ENCODE measurements at places on chromosomes 6 and 20. TPM values are rescaled to one million over a fixed set of nuclear protein-coding genes. Genes with fewer than 3 reads are reported as not detected.

PI3 gene
- not detected for total RNA-seq

GPX5 gene
- not detected for total RNA-seq

MLIP gene
- total RNA-seq, result 0.74 TPM

NHLRC1 gene
- 3.8 TPM for total RNA-seq

KHDC1L gene
- not detected for total RNA-seq

GABRR1 gene
- 0.67 TPM for total RNA-seq

PRR18 gene
- 0.50 TPM for total RNA-seq

CGA gene
- not detected for total RNA-seq

RPS21 gene
- total RNA-seq, result 1,506 TPM

FAM184A gene
- total RNA-seq, result 0.97 TPM

GRCh38 chr6:25504661-25505060 lies 147.4 kb upstream of the SCGN start:
- H3K4me1 ChIP-seq, result peaks cover 19% of the 10 kb centered on the region

- no peaks in the 10 kb centered on the region for H3K36me3 ChIP-seq
- H3K4me1 ChIP-seq, result no peaks in the 10 kb centered on the region
- DNase-seq, result no peak
- no peaks in the 10 kb centered on the region for H3K27me3 ChIP-seq
- no peak overlapping the region for H3K27ac ChIP-seq
- H3K4me3 ChIP-seq, result no peak overlapping the region
Measured at GRCh38 chr6:53436526-53437303, 88.0 kb upstream of the ELOVL5 start.

GRCh38 chr20:10769700-10770099 lies 95.9 kb upstream of the JAG1 start:
- no peaks in the 10 kb centered on the region for H3K4me1 ChIP-seq
- H3K36me3 ChIP-seq, result no peaks in the 10 kb centered on the region
- peak; percentile 18 for DNase-seq
- no peak overlapping the region for H3K4me3 ChIP-seq

GRCh38 chr6:26383624-26384417 lies 913 bp downstream of the BTN2A2 start:
- H3K4me1 ChIP-seq, result peaks cover 6% of the 10 kb centered on the region

DNA sequence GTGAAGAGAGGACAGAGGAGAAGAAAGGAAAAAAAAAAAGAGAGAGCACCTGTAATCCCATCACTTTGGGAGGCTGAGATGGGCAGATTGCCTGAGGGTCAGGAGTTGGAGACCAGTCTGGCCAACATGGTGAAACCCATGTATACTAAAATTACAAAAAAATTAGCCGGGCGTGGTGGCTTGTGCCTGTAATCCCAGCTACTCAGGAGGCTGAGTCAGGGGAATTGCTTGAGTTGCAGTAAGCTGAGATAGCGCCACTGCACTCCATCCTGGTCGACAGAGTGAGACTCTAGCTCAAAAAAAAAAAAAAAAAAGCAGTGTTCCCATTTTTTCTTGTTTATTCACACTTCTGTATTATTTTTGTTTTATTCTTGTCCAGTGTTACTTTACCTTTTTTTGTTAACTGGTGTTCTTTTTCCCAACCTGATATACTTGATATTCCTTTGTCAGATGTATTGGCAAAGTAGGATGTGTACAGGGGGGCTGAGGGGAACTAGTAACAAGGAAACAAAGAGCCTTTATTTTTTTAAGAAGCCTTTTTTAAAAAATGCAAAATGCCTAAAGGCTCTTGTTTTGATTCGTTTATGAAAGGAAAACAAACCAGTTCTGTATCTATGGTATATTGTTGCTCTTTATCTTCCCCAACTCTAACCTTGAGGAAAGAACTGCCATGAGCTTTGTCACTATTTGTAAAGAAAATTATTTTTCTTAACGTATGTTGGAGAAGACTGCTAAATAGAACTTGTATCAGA lies 22.3 kb downstream of the COL19A1 start:
- no peaks in the 10 kb centered on the region for H3K4me1 ChIP-seq
- DNase-seq, result no peak
- H3K27ac ChIP-seq, result no peak overlapping the region
- no peaks in the 10 kb centered on the region for H3K27me3 ChIP-seq
- H3K36me3 ChIP-seq, result no peaks in the 10 kb centered on the region
- no peak overlapping the region for H3K4me3 ChIP-seq

- H3K4me3 ChIP-seq, result no peak overlapping the region
- no peaks in the 10 kb centered on the region for H3K27me3 ChIP-seq
- no peak overlapping the region for H3K27ac ChIP-seq
- no peak for DNase-seq
- H3K36me3 ChIP-seq, result no peaks in the 10 kb centered on the region
Measured at GRCh38 chr6:109718991-109719390, 27.9 kb downstream of the FIG4 start.

- no peak overlapping the region for H3K4me3 ChIP-seq
- no peaks in the 10 kb centered on the region for H3K27me3 ChIP-seq
- H3K27ac ChIP-seq, result no peak overlapping the region
Measured at GRCh38 chr6:88823998-88824397, 139.4 kb downstream of the RNGTT start.

DNA sequence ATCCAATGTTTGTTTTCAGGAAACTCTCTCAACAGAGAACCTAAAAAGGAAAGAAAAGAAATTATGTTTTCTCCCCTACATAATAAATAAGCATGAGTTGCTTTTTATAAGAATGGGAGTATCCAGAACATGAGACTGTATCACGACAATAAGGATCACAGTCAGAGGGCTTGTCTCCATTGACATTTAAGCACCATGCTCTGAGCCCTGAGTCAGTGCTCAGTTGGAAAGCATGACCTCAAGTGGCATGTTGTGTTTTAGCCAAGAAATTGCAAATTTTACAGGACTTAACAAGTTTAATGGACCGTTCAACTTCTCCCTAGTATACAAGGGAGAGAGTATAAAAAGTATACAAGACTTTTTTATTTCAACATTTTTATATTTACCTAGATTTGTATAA lies 431.6 kb downstream of the GJA1 start:
- DNase-seq, result peak; percentile 36
- H3K27ac ChIP-seq, result no peak overlapping the region
- no peak overlapping the region for H3K4me3 ChIP-seq
- H3K4me1 ChIP-seq, result peaks cover 3% of the 10 kb centered on the region
- H3K36me3 ChIP-seq, result no peaks in the 10 kb centered on the region
- no peaks in the 10 kb centered on the region for H3K27me3 ChIP-seq

- no peaks in the 10 kb centered on the region for H3K4me1 ChIP-seq
- H3K4me3 ChIP-seq, result no peak overlapping the region
- H3K27me3 ChIP-seq, result no peaks in the 10 kb centered on the region
- no peaks in the 10 kb centered on the region for H3K36me3 ChIP-seq
Measured at GRCh38 chr20:55650657-55651360, 354.5 kb downstream of the CBLN4 start.

GRCh38 chr6:70280400-70280853 lies 22.5 kb downstream of the COL9A1 start:
- H3K4me3 ChIP-seq, result no peak overlapping the region
- H3K27ac ChIP-seq, result no peak overlapping the region
- H3K36me3 ChIP-seq, result no peaks in the 10 kb centered on the region
- peaks cover 42% of the 10 kb centered on the region for H3K27me3 ChIP-seq

DNA sequence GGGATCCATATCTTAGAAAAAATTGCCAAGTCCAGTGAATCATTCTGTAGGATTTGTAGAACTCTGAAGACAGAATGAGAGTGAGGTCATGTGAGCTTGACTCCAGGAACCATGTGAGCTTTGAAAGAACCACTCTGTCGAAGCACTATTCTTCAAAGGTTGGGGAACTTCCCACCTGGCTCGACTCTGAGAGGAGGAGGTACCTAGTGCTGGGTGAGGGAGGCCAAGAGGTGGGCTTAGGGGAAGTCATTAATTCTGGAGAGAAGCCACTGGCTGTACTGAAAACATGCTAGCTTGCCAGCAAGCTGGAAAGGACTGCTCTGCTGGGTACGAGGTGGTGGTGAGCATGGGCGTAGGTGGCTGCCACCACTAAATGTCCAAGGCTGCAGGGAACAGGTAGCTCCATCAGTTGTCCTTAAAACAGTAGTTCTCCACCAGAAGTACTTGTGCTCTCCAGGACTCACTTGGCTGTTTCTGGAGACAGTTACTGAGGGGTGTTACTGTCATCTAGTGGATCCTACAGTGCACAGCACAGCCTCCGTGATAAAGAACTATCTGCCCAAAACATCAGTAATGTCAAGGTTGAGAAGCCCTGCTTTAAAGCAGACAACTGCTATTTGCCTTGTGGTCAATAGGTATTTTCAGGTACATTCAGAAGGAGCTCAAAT lies 34.7 kb upstream of the SYNJ2 start:
- H3K27me3 ChIP-seq, result no peaks in the 10 kb centered on the region
- H3K27ac ChIP-seq, result no peak overlapping the region
- no peak overlapping the region for H3K4me3 ChIP-seq
- DNase-seq, result peak; percentile 41
- H3K4me1 ChIP-seq, result no peaks in the 10 kb centered on the region
- peaks cover 17% of the 10 kb centered on the region for H3K36me3 ChIP-seq

- H3K4me1 ChIP-seq, result no peaks in the 10 kb centered on the region
- no peak for DNase-seq
- H3K27ac ChIP-seq, result no peak overlapping the region
- H3K27me3 ChIP-seq, result peaks cover 33% of the 10 kb centered on the region
- H3K4me3 ChIP-seq, result no peak overlapping the region
Measured at GRCh38 chr20:38870733-38871559, 55.3 kb upstream of the FAM83D start.

DNA sequence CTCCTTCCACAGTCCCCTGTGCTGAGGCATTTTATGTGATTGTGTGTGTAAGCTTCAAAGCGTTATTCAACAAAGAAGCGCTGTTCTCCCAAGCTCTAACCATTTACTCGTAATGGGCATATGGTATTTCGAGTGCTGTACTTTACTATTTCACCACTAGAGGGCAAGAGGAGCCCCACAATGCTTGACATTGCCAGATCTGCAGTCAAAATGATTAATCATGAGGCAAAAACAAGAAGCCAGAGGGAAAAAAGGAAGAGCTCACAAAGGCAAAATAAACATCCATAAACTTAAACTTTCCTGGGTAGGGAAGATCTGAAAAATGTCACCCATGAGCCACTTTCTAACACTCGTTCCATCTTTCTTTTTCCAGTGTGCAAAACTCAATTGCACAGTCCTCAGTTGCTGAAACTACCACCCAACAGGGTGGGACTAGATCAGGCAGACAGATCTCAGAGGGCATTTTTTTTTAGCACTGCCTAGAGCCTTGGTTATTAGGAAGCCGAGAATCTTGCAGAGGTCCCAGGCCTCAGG lies 215.0 kb upstream of the PLCB4 start:
- no peaks in the 10 kb centered on the region for H3K27me3 ChIP-seq
- DNase-seq, result peak; percentile 83
- peak overlapping the region; percentile 48 for H3K27ac ChIP-seq
- H3K4me3 ChIP-seq, result peak overlapping the region; percentile 26
- H3K4me1 ChIP-seq, result peaks cover 17% of the 10 kb centered on the region

- H3K27ac ChIP-seq, result no peak overlapping the region
- no peak overlapping the region for H3K4me3 ChIP-seq
- no peaks in the 10 kb centered on the region for H3K36me3 ChIP-seq
- H3K4me1 ChIP-seq, result peaks cover 28% of the 10 kb centered on the region
- no peaks in the 10 kb centered on the region for H3K27me3 ChIP-seq
Measured at GRCh38 chr6:123480986-123481385, 155.8 kb downstream of the TRDN start.

DNA sequence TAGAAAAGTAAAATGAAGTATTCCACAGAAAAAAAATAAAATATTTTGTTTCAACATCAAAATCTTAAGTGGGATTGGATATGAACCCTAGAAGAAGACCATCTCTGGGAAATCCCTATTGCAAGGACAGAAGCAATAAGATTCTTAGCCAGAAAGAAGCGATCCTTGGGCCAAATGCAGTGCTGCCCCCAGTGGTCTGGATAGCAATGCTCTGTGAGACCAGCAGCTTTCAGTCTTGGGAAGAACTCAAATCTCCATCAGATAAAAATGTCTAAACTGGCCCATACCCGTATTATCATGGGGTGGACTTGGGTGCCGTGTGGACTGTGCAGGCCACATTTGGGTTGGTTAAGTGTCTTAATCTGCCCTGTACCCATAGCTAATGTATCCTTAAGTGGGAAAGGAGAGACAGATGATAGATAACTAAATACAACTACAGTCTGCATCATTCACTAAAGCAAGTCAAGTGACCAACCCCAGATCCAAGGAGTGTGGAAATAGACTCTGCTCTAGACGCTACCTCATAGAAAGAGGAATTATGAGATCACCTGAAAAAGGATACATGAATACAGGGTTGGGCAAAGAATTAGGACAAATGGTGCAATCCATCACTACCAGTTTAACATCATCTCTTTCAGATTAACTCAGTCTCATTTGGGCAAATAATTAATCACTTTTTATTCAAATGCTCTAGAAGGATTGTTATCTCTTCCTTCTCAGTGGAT lies 38.9 kb upstream of the SNAP25 start:
- H3K4me3 ChIP-seq, result no peak overlapping the region
- H3K4me1 ChIP-seq, result no peaks in the 10 kb centered on the region
- no peaks in the 10 kb centered on the region for H3K27me3 ChIP-seq
- peak; percentile 17 for DNase-seq
- no peak overlapping the region for H3K27ac ChIP-seq
- no peaks in the 10 kb centered on the region for H3K36me3 ChIP-seq

- peaks cover 23% of the 10 kb centered on the region for H3K27me3 ChIP-seq
- H3K4me3 ChIP-seq, result no peak overlapping the region
- peak; percentile 41 for DNase-seq
- H3K27ac ChIP-seq, result no peak overlapping the region
- H3K36me3 ChIP-seq, result no peaks in the 10 kb centered on the region
Measured at GRCh38 chr20:40706977-40707582, 18.0 kb upstream of the MAFB start.

DNA sequence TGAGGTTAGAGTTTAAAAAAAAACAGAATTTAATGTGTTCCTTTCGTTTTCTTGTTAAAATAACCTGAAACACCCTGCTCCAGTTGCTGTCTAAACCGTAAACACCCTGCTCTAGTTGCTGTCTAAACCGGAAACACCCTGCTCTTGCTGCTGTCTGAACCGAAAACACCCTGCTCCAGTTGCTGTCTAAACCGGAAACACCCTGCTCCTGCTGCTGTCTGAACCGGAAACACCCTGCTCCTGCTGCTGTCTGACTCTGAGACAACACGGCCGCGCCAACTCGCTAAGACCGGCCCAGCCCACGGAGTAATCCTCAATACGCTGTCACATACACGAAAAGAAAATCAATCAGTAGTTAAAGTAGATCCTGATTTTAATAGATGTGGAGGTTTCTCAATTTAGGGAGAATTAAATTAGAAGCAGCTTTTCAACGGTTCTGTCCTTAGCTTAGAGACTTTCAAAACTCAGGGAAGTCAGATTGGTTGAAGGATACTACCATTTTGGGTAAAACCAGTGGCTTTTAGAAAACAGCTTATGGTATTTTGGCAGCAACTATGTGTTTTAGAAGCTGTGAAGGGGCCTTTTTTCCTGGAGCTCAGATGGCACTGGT lies 98.3 kb downstream of the RAMACL start:
- DNase-seq, result peak; percentile 94
- H3K4me1 ChIP-seq, result peaks cover 35% of the 10 kb centered on the region
- no peaks in the 10 kb centered on the region for H3K27me3 ChIP-seq
- H3K36me3 ChIP-seq, result no peaks in the 10 kb centered on the region
- H3K27ac ChIP-seq, result peak overlapping the region; percentile 59

- H3K27me3 ChIP-seq, result no peaks in the 10 kb centered on the region
- no peak overlapping the region for H3K4me3 ChIP-seq
- no peak overlapping the region for H3K27ac ChIP-seq
- no peaks in the 10 kb centered on the region for H3K4me1 ChIP-seq
- no peaks in the 10 kb centered on the region for H3K36me3 ChIP-seq
- no peak for DNase-seq
Measured at GRCh38 chr20:63839620-63840019, 8.6 kb upstream of the ZBTB46 start.

Measured in A673 (cell line).